Activated CD4-positive, alpha-beta T cell treated with anti-CD3 and anti-CD28 coated beads for 36 hours (primary cell): ENCODE measurements at places on chromosomes 2 and 18.

- DNase-seq, result no peak
These were observed 9.6 kb downstream of the PTPRM start for GRCh38 chr18:7576685-7577084.

DNA sequence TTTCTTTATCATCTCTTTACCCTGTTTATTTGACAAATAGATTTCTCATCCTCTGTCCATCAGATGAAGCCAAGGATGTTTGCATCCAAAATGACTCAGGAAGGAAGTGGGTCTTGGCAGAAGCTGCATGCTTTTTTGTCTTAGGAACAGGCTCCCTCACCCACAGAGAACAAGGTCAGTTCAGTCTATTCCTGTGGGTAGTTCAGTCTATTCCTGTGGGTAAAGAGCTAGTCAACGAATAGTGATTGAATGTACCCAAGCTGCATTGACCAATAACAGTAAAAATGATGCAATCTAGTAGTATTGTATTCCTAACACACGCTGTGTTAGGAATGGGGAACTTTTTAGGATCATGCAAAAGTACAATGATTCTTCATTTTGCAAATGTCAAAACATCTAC is 290.8 kb upstream of the TANK start:
- no peak for DNase-seq

DNA sequence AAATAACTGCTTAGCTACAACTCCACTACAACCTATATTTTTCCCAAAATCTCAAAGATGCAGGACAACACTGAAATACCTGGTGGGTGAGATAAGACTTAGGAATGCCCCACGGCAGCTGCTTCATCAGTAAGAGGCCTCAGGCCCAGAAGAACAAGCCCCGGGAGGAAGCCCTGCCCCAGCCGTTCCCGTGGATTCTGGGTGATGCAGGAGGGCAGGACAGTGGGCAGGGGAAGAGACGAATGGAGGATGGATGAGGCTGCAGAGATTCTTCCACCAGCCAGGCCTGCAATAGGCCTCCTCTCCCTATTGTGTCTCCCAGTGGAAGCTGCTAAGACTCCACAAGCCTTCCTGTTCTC is 197.9 kb upstream of the HDAC4 start:
- DNase-seq, result no peak

- no peak for DNase-seq
These were observed 51.1 kb upstream of the ARHGAP15 start for GRCh38 chr2:143078104-143078503.

GRCh38 chr2:118847762-118848172 is 319 bp upstream of the EN1 start:
- DNase-seq, result peak; percentile 65

GRCh38 chr2:176405477-176405876 is 136.2 kb downstream of the MTX2 start:
- no peak for DNase-seq

- DNase-seq, result peak; percentile 2
These were observed 81.9 kb downstream of the DGKD start for GRCh38 chr2:233436191-233436581.

- no peak for DNase-seq
These were observed 401.9 kb downstream of the LRP1B start for GRCh38 chr2:141728886-141729285.

DNA sequence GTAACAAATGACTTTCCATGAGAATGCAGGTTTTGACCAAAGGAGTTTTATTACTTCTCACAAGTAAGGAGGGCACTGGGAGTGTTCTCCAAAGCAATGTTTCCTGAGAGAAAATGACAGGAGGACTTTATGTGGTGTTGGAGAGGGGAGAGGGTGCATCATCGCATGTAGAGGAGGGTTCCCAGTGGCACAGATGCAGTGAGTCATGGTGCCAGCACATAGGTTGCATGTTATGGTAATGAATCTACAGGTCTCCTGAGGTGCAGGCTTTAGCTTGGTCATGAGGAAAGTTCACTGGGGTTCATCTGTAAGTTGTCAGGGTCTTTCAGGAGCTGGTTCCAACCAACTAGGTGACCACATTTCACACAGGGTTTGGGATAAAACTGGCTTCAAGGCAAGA is 30.4 kb downstream of the NAT8 start:
- no peak for DNase-seq

GRCh38 chr2:109331896-109332848 is 203.2 kb downstream of the SH3RF3 start:
- peak; percentile 41 for DNase-seq

- DNase-seq, result peak; percentile 87
These were observed 44.5 kb downstream of the USP34 start for GRCh38 chr2:61426267-61426897.

GRCh38 chr2:213232649-213233437 is 51.4 kb upstream of the SPAG16 start:
- DNase-seq, result peak; percentile 58

GRCh38 chr2:219155054-219155644 is 5.5 kb downstream of the NHEJ1 start:
- peak; percentile 47 for DNase-seq

GRCh38 chr2:186032930-186033329 is 294.3 kb downstream of the FSIP2 start:
- DNase-seq, result no peak

GRCh38 chr18:13003466-13003896 is 12.3 kb downstream of the CEP192 start:
- peak; percentile 39 for DNase-seq

DNA sequence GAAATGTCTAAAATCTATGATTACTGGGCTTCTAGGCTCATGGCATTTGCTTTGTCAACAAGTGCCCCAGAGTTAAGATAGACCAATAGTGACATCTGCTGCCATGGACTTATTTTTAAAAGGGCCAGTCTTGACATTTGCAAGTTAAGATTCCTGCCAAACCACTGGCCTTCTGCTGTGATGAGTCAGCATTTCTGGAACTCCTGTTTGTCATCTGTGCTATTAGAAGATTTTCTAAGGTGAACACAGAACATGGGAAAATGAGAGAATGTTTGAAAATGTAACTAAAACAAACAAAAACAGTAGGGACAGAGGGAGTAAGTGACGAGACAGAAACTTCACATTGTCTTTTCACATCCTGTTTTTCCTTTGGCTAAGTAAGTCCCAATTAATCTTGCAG is 93.7 kb upstream of the WDR75 start:
- peak; percentile 6 for DNase-seq

- no peak for DNase-seq
These were observed 100.2 kb upstream of the EPAS1 start for GRCh38 chr2:46196871-46197462.

GRCh38 chr2:199462956-199463692 is 5.4 kb upstream of the SATB2 start:
- DNase-seq, result peak; percentile 83

DNA sequence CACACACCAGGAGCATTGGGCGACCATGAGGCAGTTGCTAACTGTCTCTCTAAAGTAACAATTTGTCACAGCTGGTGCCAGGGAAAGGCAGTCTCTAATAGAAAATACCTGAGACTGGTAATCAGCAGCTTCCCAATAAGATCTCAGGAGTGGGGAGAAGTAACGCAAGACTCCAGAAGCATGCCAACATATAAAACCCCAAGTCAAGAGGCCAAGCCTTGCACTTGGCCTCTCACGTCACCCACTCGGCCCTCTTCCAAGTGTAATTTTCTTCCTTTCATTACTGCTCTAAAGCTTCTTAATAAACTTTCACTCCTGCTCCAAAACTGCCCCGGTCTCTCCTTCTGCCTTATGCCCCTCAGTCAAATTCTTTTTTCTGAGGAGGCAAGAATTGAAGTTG is 455.6 kb upstream of the ACVR2A start:
- no peak for DNase-seq

DNA sequence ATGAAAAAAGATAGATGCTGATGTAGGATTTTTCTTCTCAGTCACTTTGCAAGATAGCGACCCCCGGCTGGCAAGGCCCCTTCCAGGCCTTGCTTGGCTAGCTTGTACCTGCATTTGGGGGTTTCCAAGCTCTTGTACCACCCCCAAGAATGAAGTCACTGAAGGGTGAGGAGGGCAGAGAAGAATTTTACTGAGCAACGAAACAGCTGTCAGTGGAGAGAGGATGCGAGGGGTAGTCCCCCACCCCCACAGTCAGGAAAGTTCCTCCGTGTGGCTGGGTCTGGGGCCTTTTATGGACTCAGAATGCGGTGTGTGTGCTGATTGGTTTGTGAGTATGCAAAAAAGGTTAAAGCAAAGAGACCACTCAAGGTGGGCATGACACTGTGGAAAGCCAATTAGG is 382.0 kb downstream of the GPD2 start:
- DNase-seq, result peak; percentile 11

- DNase-seq, result no peak
These were observed 68.5 kb downstream of the MYCN start for GRCh38 chr2:16008856-16009255.

DNA sequence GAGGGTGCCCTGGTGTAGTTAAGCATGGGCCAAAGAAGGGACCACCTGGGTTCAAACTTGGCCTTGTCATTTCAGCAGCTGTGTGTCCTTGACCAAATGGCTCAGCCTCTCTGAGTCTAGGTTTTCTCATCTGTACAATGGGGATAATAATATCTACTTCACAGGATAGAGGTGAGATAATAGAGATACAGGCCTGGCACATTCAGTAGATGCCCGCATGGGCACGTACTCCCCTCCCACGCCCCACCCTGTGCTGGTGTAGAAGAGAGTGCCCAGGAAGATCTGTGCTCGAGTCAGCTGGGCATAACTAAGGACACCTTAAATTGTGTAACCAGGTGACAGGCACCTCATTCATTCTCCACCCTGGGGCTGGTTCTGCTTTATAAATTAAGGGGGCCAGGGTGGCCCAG is 8.4 kb upstream of the TMEM185B start:
- DNase-seq, result peak; percentile 69

DNA sequence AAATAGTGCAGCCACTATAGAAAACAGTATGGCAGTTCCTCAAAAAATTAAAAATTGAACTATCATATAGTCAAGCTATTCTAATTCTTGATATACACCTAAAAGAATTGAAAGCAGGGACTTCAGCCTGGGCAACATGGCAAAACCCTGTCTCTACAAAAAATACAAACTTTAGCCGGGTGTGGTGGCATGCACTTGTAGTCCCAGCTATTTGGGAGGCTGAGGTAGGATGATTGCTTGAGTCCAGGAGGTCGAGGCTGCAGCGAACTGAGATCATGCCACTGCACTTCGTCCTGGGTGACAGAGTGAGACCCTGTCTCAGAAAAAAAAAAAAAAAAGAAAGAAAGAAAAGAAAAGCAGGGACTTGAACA is 279.5 kb upstream of the STON1 start:
- DNase-seq, result no peak

GRCh38 chr2:61988462-61989366 is 83.2 kb downstream of the COMMD1 start:
- peak; percentile 11 for DNase-seq

- no peak for DNase-seq
These were observed 29.3 kb downstream of the UBE2F start for GRCh38 chr2:237996021-237996593.

GRCh38 chr2:101474731-101475384 is at the start of gene RFX8:
Gene RFX8, minus strand, starts transcription at chr2:101475112. Its CDS starts 8,264 bp downstream, at chr2:101466848.
- DNase-seq, result peak; percentile 81

- no peak for DNase-seq
These were observed 70.5 kb downstream of the FAM168B start for GRCh38 chr2:131022731-131023130.

DNA sequence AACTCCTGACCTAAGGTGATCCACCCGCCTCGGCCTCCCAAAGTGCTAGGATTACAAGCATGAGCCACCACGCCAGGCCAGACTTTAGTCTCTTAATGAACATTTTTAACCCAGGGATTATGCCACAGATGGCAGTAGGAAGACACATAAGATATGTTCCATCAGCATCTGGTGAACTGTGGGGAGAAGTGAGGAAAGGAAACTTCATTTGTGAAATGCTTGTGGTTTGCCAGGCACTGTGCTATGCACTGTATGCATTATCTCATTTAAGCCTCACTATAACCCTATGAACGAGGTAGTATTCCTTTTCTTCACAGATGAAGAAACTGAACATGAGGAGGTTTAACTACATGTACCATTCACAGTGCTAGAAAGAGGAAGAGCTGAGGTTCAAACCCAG is 29.3 kb downstream of the PTRHD1 start:
- DNase-seq, result no peak

DNA sequence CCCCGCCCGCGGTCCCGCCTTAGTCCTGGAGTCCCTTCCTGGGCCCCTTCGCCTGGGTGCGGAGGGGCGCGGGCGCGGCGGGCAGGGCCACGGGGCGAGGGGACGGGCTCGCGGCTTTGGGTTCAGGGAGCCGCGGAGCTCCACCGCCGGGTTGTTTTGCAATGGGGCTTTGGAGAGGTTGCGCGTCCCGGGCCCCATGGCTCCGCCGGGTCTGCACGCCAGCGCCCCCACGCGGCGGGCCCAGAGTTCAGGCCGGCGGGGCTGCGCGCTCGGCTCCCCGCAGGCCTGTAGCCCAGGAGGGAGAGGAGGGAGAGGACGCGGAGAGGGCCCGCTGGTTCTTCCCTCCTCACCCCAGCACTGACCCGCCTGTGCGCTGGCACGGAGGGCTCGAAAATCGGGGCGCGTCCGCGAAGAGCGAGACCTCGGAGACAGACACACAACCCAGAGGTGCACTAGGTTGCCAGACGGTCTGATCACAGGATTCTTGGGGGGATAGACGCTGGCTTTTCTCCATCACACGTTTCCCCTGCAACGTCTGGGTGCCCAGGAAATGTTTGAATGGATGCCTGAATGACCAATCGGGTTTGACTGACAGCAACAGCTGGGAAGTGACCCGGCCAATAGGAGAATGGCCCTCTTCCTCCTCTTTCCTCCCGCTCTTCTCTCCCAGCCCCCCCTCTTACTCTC is 4.9 kb upstream of the SIX2 start:
- DNase-seq, result peak; percentile 73

DNA sequence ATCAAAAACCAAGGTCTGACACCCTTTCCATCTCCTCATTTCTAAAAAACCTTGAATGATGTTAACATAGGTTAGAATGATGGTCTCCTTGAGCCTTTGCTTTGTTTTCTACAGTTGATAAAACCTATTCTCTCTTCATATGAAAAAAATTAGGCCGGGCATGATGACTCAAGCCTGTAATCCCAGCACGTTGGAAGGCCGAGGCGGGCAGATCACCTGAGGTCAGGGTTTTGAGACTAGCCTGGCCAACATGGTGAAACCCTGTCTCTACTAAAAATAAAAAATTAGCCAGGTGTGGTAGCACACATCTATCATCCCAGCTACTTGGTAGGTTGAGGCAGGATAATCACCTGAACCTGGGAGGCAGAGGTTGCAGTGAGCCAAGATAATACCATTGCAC is 49.4 kb downstream of the CCDC88A start:
- no peak for DNase-seq

DNA sequence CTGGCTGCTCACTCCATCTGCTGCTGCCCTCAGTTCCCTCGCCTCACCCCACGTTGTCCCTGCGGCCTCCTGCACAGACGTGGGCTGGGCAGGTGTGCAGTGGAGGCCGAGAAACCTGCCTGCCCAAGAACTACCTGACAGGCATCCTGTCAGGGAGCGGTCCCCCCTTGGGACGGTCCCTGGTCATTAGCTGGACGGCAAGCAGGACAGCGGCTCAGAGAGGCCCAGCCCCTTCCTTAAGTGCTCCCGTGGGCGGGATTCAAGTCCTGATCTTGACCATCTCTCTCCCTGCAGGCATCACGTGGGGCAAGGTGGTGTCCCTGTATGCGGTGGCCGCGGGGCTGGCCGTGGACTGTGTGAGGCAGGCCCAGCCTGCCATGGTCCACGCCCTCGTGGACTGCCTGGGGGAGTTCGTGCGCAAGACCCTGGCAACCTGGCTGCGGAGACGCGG is 11.3 kb downstream of the BOK start:
- no peak for DNase-seq

GRCh38 chr2:232321156-232321816 is 57.3 kb upstream of the ALPP start:
- DNase-seq, result peak; percentile 88

- no peak for DNase-seq
These were observed 775.5 kb downstream of the RNF144A start for GRCh38 chr2:7692657-7693161.

GRCh38 chr2:181430406-181431118 is 26.6 kb upstream of the ITGA4 start:
- DNase-seq, result peak; percentile 9
